ENCODE measurements at places on chromosomes 11 and 22. TPM values are rescaled to one million over a fixed set of nuclear protein-coding genes. Genes with fewer than 3 reads are reported as not detected.
A peak's percentile ranks its signal among the peaks of the same experiment; 100 is the strongest.

HBG1 gene
- not detected for total RNA-seq

APLNR gene
- total RNA-seq, result 0.12 TPM

ST3GAL4 gene
- total RNA-seq, result 28.0 TPM

MB gene
- total RNA-seq, result not detected

DNA sequence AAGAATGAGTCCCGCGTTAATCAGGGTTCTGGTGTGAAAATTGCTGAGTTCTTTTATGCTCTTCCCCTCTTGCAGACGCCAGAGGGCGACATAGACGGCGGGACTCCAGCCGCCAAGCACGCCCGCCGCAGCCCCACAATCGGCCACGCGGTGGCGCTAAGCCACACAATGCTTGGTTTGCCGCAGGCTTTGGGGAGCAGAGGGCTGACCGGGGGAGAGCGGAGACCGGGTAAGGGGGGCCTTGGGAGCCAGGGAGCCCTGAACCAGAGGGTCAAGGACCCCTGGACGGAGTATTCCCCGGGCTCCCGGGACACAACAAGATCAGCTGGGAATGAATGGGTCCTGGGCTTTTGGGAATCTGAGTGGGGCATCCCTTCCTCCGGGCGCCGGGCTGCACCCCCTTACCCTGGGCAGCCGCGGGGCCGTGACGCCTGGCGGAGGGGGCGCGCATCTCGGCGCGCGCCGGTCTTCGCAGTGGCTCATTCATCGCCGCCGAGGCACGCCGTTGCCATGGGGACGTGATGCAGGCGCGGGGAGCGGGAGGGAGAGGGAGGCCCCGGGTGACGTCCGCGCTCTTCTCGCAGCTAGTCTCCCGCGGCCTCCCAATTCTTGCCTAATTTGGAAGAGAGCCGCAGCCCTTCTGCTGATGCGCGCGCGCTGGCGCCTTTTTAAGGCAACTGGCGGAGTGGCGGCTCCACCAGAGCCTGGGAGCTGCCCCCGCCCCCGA, 12.2 kb upstream of the NPAS4 start:
- H3K27ac ChIP-seq, result peak overlapping the region; percentile 59
- peak overlapping the region; percentile 70 for H3K4me3 ChIP-seq
- DNase-seq, result peak; percentile 98
- no peaks in the 10 kb centered on the region for H3K36me3 ChIP-seq
- H3K27me3 ChIP-seq, result no peaks in the 10 kb centered on the region

- H3K27me3 ChIP-seq, result no peaks in the 10 kb centered on the region
- H3K36me3 ChIP-seq, result no peaks in the 10 kb centered on the region
- no peak for DNase-seq
- H3K4me3 ChIP-seq, result no peak overlapping the region
- peaks cover 5% of the 10 kb centered on the region for H3K4me1 ChIP-seq
These were observed 14.4 kb downstream of the OVCH2 start for GRCh38 chr11:7691759-7692350.

DNA sequence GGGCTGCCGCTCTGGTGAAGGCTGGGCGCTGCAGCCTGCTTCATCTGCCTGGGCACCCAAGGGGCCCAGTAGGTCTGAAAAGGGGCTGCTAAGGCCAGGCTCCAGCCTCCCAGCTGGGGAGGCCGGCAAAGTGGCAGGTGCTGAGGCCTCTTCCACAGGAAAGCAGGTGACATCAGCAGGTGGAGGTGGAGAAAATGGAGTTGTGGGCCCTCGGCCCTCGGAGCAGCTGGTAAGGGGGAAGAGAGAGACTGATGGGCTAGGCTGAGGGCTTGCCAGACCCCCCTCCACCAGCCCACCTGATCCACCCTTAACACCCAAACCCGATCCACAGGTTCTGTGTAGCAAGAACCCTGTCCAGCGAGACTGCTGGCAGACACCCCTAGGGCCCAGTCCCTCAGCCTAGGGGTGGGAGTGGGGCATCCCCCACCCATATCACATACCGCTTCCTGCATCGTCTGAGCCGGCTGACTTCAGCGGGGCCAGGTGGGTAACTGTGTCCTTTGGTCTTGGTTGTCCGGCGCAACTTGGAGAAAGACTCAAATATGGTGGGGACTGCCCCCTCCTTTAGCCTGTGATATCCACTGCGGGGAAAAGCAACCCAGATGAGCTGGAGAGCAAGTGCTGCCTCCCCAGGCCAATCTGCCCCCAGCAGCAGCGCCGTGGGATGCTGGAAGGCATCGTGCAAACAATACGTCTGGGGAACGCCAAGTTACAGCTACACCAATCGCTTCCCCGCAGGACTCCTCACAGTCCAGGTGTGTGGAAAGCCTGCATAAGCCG, 1.5 kb downstream of the THAP7 start:
- DNase-seq, result no peak
- H3K36me3 ChIP-seq, result no peaks in the 10 kb centered on the region
- no peaks in the 10 kb centered on the region for H3K27me3 ChIP-seq
- peaks cover 9% of the 10 kb centered on the region for H3K4me1 ChIP-seq

- H3K4me1 ChIP-seq, result peaks cover 16% of the 10 kb centered on the region
- peak; percentile 96 for DNase-seq
- H3K36me3 ChIP-seq, result no peaks in the 10 kb centered on the region
- no peaks in the 10 kb centered on the region for H3K27me3 ChIP-seq
- no peak overlapping the region for H3K4me3 ChIP-seq
These were observed 44.5 kb downstream of the FEZ1 start for GRCh38 chr11:125451400-125452124.

DNA sequence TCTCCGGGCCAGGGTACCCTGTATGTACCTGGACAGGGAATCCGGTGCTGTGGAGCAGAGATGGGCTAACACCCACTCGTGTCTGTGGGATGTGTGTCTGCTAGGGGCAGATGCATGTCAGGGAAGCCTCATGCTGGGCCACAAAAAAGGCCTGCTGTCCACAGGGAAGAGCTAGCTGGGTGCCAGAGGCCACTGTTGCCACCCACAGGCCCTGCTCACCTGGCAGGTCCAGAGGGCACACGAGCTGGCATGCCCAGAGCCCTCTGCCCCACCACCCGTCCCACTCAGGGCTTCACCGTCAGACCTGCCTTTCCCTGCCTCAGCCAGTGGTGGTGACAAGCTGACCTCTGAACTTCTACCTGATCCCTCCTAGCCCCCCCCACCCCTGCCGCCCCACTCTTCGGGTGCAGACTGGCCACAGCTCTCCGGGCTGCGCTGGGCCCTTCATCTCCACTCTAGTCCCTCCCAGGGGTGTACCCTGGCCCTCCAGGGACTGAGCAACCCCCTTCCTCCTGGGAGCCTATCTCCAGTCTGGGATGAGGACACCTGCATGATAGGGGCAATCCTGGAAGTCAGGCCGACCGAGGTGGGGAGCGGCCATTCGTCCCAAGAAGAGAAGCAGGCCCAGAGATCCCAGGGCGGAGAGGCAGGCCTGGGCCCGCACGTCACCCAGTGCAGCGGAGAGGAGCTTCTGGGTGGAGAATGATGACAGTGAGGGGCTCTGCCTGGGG, 1.4 kb downstream of the SLC25A22 start:
- H3K4me1 ChIP-seq, result peaks cover 8% of the 10 kb centered on the region
- H3K27ac ChIP-seq, result peak overlapping the region; percentile 69
- H3K4me3 ChIP-seq, result peak overlapping the region; percentile 86
- no peaks in the 10 kb centered on the region for H3K36me3 ChIP-seq
- no peaks in the 10 kb centered on the region for H3K27me3 ChIP-seq

DNA sequence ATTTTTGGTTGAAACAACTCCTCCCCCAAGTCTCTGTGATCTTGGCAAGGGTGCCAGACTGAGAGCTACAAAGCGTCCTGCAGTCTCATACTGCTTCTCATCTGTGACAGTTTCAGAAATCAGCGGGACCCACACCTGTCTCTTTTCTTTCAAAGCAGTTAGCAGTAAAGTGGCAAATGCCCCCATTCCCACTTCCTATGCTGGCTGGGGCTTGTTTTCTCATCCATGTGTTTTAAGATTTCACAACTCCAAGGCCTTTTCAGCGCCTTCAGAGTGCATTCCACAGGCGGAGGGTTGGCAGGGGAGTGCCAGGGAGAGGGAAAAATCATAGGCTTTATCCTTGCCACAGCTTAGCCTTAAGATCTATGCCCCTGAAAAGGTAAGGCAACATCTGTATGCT, 493.5 kb downstream of the OPCML start:
- no peak overlapping the region for H3K4me3 ChIP-seq
- H3K27me3 ChIP-seq, result no peaks in the 10 kb centered on the region
- H3K36me3 ChIP-seq, result no peaks in the 10 kb centered on the region

GRCh38 chr11:75949023-75949672, 134.1 kb downstream of the UVRAG start:
- H3K4me3 ChIP-seq, result no peak overlapping the region
- H3K27ac ChIP-seq, result no peak overlapping the region
- H3K36me3 ChIP-seq, result no peaks in the 10 kb centered on the region
- H3K4me1 ChIP-seq, result 0 out of 2 replicates have a peak, but pooled peaks cover 8% of the 10 kb centered on the region

DNA sequence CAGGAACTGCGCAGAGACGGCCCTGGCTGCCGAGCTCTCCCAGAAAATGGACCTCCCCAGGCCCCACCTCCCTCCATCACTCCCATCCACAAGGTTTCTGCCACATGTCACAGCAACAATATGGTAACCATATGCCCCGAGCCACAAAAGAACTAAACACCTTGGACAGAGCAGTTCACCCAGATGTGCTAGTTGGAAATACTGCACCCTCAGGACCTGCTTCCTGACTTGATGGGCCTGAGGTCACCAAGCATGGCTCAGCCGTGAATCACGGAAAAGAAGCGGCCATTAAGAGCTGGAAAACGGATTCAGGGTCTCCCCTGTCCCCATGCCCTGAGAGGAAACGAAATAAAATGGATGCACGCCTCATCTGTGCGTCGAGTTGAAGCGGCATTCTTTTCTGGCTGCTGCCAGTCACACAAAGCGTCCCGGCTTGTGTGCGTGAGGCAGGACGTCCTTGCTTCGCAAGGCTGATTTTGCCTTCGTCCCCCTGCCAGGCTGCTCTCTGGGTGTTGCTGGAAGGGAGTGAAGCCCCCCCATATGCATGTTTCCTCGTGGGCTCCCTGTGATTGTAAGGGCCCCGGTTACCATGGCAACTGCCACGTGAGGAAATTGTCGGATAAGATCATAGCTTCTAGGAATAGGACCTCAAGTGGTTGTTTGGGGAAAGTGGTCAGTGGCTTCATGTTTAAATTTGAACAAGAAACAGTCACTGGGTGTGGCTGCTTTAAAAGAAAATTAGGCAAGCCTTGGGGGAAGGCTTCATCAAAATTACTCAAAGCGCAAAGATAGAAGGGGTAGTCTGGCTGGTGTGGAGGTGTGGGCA, 51.7 kb downstream of the FLI1 start:
- peak; percentile 24 for DNase-seq
- no peaks in the 10 kb centered on the region for H3K27me3 ChIP-seq
- H3K36me3 ChIP-seq, result no peaks in the 10 kb centered on the region
- no peak overlapping the region for H3K27ac ChIP-seq

- no peak overlapping the region for H3K27ac ChIP-seq
- H3K4me3 ChIP-seq, result no peak overlapping the region
- peaks cover 17% of the 10 kb centered on the region for H3K27me3 ChIP-seq
- peaks cover 8% of the 10 kb centered on the region for H3K4me1 ChIP-seq
- no peak for DNase-seq
These were observed 4.8 kb upstream of the CHKB start for GRCh38 chr22:50587407-50587806.

- H3K27ac ChIP-seq, result no peak overlapping the region
- no peak overlapping the region for H3K4me3 ChIP-seq
- H3K27me3 ChIP-seq, result no peaks in the 10 kb centered on the region
- H3K36me3 ChIP-seq, result no peaks in the 10 kb centered on the region
- DNase-seq, result no peak
These were observed 333 bp upstream of the CD3E start for GRCh38 chr11:118304227-118304567.

DNA sequence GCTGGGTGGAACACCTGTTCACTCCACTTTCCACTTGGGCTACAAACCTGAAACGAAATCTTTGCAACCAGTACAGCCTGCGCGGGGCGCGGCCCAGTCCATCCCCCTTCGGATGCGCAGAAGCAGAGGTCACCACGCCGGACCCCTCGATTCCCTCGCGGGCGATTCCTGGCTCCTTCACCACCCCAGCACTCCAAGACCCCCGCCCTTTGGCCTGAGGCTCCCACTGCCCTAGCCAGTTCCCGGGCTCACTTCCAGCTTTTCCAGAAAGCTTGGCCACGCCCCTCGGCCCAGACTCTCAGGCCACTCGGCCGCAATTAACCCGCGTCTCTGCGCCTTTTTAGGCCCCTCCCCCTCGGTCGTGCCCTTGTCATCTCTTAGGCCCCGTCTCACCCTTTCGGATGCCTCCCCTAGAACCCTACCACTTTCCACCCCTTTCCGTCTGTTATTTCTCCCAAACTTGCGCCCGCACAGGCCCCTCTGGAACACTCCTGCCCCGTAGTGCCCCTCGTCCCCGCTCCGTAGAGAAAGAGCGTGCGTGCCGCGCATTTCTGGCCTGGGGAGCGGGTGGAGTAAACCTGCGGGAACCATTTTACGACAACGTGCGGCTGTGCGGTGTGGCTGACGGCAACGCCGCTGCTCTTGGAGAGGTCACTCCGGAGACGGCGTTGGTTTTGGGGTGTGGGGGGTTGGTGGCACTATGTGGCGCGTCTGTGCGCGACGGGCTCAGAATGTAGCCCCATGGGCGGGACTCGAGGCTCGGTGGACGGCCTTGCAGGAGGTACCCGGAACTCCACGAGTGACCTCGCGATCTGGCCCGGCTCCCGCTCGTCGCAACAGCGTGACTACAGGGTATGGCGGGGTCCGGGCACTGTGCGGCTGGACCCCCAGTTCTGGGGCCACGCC, at the start of gene DLAT:
Gene DLAT, plus strand, starts transcription at position 636 of the 906 bp plus-strand sequence. Its CDS starts 65 bp downstream, at position 701.
- H3K36me3 ChIP-seq, result peaks cover 15% of the 10 kb centered on the region
- no peaks in the 10 kb centered on the region for H3K27me3 ChIP-seq
- peak within 1 kb of the TSS; percentile 94 for H3K4me3 ChIP-seq
- DNase-seq, result peak; percentile 100
- peak within 1 kb of the TSS; percentile 98 for H3K27ac ChIP-seq

- no peak overlapping the region for H3K4me3 ChIP-seq
- H3K27me3 ChIP-seq, result no peaks in the 10 kb centered on the region
- H3K4me1 ChIP-seq, result peaks cover 7% of the 10 kb centered on the region
These were observed 21.1 kb downstream of the MRGPRD start for GRCh38 chr11:68959465-68960293.

GRCh38 chr22:39392341-39392948, 7.1 kb upstream of the TAB1 start:
- H3K27me3 ChIP-seq, result peaks cover 20% of the 10 kb centered on the region
- H3K27ac ChIP-seq, result no peak overlapping the region
- no peaks in the 10 kb centered on the region for H3K4me1 ChIP-seq

DNA sequence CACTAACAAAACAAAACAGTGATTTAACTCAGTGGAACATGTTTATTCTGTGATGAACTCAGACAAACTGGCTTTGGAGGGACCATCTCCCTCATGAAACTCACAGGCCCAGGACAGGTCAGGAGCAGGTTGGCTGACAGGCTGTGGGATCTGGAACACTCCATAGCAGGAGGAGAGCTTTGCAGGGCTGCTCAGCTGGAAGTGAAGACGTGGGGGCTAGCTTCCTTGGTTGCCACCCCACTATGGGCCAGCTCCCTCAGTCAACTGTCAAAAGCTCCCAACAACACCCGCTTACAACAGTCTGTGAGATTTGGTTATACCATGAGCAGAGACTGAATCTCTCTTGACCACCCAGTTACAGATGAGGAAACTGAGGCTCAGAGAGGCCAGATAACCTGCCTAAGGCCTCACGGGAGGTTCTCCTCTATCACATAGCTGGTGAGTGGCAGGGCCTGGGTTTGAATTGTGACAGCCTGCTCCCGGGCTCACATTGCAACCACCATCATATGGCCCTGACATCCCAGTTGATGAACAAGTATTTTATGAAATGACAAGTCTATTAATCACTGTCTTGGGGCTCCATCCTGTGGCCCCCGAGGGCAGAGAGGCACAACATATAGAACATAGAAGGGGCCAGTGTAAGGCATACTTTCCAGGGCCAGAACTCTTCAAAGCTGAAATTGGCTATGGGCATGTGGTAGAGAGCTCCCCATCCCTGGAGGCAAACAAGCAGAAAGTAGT, 473.4 kb downstream of the MN1 start:
- peaks cover 16% of the 10 kb centered on the region for H3K4me1 ChIP-seq
- no peak overlapping the region for H3K27ac ChIP-seq
- no peaks in the 10 kb centered on the region for H3K27me3 ChIP-seq

Measured in GM23338 (cell line).